ENCODE measurements at places on chromosomes 7 and 10.

- no peak for DNase-seq
Observed at GRCh38 chr10:70649526-70649925, 22.8 kb upstream of the ADAMTS14 start.

GRCh38 chr7:129443612-129444011, 9.4 kb downstream of the STRIP2 start:
- no peak for DNase-seq

- DNase-seq, result no peak
Observed at GRCh38 chr10:29692121-29692539, 57.4 kb upstream of the SVIL start.

GRCh38 chr7:158710651-158711102, 6.1 kb upstream of the NCAPG2 start:
- no peak for DNase-seq

DNA sequence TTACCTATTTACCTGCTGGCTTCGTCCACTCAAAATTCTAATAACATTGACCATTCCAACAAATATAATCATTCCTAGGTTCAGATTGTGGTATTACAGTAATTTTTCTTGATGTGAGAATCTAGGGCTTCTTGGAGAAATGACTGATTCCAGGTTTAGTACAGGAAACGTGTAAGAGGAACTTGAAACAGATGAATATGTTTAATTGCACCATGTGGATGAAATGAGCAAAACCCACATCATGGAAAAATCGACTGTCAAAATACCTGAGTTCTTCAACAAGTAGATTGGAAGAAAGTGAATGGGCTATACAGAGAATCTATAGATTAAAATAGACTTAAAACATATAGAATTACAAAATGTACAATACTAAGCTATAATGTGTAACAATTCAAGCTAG, 24.9 kb upstream of the OR9A4 start:
- no peak for DNase-seq

- DNase-seq, result no peak
Observed at GRCh38 chr7:89028319-89028718, 232.8 kb upstream of the TEX47 start.

DNA sequence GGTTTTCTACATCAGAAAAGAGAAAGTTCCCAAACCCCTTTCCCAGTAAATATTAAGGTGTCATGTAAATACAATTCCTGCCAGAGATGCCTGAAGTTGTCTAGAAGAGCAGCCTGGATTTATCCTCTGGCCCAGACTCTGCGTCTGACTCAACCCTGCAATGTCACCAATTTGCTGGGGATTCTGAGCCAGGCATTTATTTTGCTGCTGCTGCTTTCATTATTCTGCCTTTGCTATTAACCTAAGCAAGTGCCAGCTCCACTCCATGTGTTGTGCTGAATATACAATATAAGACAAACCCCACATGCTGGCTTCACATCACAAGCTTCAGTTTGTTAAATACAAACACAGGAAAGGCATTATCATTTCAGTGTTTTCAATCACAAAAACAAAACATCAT, 59.1 kb downstream of the ELAPOR2 start:
- no peak for DNase-seq

GRCh38 chr7:38699471-38699870, 68.3 kb upstream of the AMPH start:
- no peak for DNase-seq

DNA sequence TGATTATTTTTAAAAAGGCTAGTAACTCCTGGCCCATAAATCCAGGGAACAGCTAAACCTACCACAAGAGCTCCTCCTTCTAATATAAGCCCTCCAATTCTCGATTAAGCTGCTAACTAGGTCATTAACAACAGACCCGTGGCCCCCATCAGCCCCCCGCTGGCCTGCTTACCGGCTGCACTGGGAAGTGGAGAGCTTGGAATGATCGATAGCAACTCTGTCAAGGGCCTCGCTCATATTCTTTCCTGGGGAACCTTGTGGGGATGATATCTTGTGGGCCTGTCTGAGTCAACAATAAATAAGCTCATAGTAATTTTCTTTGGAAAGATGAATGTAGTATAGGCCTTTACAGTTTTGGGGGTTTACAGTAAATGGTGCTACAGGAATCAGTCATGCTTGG, 353.5 kb downstream of the TCERG1L start:
- DNase-seq, result no peak

- no peak for DNase-seq
Observed at GRCh38 chr7:43192806-43193460, 80.5 kb downstream of the HECW1 start.

DNA sequence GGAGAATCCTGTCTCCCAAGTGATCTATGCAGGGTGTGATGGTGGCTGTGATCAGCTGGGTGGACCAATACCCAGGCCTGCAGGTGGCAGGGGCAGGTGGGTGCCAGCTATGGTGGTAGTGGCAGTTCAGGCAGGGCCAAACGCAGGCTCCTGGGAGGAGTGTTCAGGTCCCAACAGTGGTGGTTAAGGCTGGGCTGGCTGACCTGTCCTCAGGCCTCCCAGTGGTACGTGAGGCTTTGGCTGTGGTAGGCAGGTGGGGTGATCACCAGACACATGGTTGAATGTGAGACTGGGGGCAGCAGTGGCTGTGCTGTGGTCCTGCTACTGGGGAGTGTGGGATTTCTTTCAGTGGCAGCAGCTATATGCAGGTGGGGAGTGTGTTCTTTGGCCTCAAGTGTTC, 126.7 kb upstream of the STARD3NL start:
- DNase-seq, result no peak

DNA sequence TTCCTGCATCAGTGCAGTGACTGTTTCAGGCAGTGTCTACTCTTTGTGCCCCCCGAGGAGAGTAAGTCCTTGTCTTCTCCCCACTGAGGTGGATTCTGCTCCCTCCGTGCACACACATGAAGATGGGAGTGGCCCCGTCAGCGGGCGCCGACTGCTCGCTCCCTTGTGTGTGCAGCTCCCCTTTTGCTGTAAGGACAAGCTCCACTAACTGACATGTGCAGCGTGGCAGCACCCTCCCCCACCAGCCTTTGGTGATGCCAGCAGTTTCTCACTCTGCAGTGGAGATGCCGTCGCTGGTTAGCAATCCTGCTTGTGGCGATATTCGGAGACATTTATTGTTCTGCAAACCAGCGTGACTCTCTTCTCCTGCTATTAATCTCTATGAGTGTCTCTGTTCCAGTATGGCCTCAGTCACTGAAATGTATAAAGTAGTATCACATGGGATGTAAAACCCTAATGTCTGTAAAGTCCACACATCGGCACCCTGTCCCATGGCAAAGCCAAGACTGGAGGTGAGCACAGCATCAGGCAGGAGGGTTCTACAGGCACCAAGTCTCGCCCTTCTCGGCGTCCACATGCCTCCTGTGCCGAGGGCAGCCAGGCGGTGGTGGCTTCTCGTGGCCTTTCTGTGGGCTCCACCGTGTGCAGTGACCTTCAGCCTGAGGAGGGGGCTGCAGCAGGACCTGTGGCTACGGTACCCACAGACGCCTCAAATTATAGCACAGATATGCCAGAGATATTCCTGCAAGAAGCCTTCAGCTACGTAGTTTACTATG, 202.7 kb downstream of the EBF3 start:
- no peak for DNase-seq

- DNase-seq, result no peak
Observed at GRCh38 chr10:72001033-72001395, 36.8 kb downstream of the CHST3 start.

DNA sequence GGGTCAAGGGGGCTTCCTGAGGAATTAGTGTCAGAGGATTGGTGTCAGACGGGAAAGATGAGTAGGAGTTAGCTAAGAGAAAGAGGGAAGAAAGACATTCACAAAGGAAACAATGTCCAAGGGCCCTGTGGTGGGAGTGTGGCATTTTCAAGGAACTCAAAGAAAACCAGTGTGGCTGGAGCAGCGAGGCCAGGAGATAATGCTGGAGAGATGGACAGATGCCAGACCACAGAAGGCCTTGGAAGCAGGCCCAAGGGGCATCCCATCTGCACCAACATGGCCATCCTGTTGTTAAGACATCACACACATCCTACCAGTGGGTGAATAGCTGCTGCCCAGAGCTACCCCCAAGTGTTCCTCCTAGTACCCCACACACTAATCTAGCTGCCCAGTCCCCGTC, 36.1 kb upstream of the CUL1 start:
- no peak for DNase-seq

- DNase-seq, result no peak
Observed at GRCh38 chr7:32618987-32619386, 123.7 kb downstream of the AVL9 start.

- no peak for DNase-seq
Observed at GRCh38 chr7:28739826-28740225, 218.3 kb downstream of the TRIL start.

- no peak for DNase-seq
Observed at GRCh38 chr10:1535301-1535965, 201.9 kb downstream of the ADARB2 start.

- DNase-seq, result peak; percentile 42
Observed at GRCh38 chr7:91557789-91558404, 293.7 kb downstream of the FZD1 start.

- no peak for DNase-seq
Observed at GRCh38 chr10:25076506-25077177, 60.2 kb downstream of the THNSL1 start.

DNA sequence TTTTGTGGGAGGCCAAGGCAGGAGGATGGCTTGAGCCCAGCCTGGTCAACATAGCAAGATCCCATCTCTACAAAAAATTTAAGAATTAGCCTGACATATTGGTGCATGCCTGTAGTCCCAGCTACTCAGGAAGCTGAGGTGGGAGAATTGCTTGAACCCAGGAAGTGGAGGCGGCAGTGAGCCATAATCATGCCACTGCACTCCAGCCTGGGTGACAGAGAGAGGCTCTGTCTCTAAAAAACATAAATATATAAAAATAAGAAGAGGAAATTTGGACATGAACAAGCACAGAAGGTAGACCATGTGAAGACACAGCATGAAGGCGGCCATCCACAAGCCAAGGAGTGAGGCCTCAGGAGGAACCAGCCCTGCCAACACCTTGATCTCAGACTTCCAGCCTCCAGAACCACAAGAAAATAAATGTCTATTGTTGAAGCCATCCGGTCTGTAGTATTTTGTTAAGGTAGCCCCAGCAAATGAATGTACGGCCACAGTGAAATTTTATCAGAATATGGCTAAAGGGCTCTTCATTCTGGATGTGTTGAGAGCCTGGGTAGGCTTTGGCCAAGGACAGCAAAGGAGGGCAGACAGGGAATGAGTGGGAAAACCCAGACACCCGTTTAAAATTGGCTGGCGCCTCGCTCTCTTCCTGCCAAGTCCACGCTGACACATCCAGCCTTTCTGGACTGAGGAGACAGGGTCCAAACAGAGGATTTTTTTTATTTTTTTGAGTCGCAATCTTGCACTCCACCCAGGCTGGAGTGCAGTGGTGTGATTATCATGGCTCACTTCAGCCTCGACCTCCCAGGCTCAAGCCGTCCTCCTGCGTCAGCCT, 12.9 kb upstream of the GRID2IP start:
- no peak for DNase-seq

- no peak for DNase-seq
Observed at GRCh38 chr10:132290631-132291030, 17.1 kb downstream of the STK32C start.

GRCh38 chr10:29596356-29596755, 38.4 kb downstream of the SVIL start:
- no peak for DNase-seq

- DNase-seq, result peak; percentile 76
Observed at GRCh38 chr7:30800785-30801252, 29.6 kb downstream of the MINDY4 start.

DNA sequence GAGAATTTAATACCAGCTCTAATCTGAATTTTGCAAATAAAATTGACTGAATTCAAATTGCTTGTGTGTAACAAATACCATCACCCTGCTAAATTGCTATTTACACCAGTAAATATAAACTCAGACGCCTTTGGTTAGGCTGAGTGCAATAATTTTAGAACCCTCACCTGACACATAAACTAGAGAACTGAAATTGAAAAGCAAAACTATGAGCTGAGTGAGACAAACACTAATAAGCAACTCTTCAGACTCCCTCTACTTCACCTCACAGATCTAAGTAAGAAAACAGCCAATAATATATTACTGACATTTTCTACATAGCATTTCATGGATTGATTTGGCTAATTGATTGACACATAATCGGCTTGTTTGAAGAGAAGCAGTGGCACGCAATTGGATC, 621.2 kb downstream of the REEP3 start:
- DNase-seq, result no peak

- no peak for DNase-seq
Observed at GRCh38 chr7:114539575-114539974, 125.0 kb downstream of the FOXP2 start.

DNA sequence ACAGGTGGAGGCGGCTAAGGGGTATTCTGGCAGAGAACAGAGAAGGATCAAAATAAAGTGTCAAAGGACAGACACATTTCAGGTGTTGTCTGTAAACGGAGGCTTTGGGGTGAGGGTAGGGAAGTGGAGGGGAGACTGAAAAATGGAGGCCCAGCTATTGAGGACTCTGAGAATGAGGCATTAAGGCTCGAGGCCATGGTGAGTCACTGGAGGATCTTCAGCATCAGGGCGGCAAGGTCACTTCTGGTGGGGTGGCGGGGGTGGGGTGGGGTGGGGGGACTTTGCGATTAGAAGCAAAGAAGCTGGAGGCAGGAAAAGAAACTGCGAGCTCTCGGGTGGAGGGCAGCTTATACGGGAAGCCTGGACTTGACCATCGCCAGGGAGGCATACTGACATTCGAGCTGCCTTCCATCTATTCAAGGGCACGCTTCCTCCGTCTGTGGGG, 58.4 kb upstream of the PCGF5 start:
- DNase-seq, result peak; percentile 18

DNA sequence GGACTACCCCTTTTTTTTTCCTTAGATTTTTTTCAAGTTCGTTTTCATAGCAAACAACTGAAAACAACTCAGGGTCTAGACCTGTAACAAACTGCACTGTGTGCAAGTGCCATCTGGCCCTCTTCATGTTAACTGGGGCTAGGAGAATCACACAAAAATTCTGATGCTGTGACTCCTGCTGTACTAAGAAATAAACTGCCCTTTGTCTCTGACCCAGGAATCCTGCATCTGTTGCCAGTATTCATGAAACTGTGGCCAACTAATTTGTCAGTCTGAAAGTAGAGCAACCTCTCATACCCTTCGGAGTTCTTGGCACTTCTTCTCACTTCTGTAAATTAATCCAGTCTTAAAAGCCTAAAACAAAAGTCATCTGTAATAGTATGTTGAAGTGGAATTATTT, 218.4 kb upstream of the PCDH15 start:
- no peak for DNase-seq

- DNase-seq, result no peak
Observed at GRCh38 chr7:45697576-45698136, 123.5 kb downstream of the ADCY1 start.

DNA sequence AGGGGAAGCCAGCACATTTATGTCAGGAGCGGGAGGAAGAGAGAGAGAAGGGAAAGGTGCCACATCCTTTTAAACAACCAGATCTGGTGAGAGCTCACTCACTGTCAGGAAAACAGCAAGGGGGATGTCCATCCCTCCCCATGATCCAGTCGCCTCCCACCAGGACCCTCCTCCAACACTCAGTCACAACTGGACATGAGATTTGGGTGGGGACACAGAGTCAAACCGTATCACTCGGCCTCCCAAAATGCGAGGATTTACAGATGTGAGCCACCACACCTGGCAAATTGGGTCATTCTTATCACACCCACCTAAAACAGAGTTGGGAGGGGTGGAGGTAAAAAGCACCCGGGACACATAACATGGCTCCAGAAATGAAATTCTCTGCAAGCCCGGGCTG, 41.0 kb downstream of the CARD11 start:
- no peak for DNase-seq

Data from GM10248 (cell line).